DMS153 (cell line): ENCODE measurements at places on chromosomes 5 and 9.

DNA sequence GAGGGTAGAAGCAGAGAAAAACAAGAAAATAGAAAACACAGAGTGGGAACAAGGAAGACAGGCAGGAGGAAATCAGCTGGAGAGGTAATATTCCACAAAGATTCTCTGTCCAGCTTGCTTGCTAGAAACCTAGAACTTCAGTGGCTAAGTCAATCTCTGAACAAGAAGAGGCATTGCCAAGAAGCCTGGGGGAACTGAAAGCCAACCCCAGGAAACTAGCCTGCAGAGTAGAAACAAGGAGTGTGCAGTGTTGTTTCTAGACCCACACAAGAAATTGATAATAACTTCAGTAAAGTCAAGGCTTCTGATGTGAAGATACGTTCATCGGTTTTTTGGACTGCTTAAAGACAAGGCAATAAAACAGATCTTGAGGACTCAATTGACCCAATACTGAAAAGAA lies 234.5 kb upstream of the MAP3K1 start:
- no peak for DNase-seq

GRCh38 chr5:18159331-18159730 lies 525.1 kb downstream of the TAF11L14 start:
- no peak for DNase-seq

DNA sequence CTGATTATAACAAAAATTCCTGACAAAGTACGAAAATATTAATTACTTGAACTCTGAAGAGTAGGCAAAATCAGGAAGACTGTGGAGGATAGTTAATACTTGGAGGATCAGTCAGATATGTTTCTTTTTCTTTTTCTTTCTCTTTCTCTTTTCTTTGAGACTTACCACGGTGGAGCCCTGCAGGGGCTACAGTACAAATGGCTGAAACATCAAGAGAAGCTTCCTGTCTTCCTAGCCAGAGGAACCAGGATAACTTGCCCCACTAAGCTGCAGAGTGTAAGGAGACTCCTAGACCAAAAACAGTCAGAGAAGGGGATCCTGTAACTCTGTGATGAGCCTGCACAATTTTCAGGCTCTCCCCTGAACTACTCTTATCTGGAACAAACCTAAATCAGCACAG lies 324.6 kb upstream of the TYRP1 start:
- DNase-seq = no peak

- DNase-seq = no peak
Observed at GRCh38 chr5:154966874-154967273, 26.0 kb downstream of the MRPL22 start.

DNA sequence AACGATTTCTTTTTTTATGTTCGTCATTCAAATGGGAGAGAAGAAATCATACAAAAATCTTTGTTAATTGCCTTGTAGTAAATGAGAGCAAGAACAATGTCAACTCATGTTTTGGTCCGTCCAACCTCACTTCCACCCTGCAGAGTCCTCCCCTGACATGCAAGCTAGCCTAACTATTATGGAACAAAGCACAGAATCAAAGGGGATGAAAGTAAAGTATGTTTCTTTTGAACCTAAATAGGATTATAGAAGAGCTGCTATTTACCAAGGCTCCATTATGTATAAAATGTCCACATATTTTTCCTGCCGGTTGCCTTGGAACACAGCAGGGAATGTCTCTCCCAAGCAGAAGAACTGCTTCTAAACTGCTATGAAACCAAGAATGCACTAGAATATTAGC lies 161.1 kb downstream of the MRPS30 start:
- DNase-seq = no peak

GRCh38 chr9:72271613-72272478 lies 93.2 kb downstream of the ZFAND5 start:
- DNase-seq = no peak

DNA sequence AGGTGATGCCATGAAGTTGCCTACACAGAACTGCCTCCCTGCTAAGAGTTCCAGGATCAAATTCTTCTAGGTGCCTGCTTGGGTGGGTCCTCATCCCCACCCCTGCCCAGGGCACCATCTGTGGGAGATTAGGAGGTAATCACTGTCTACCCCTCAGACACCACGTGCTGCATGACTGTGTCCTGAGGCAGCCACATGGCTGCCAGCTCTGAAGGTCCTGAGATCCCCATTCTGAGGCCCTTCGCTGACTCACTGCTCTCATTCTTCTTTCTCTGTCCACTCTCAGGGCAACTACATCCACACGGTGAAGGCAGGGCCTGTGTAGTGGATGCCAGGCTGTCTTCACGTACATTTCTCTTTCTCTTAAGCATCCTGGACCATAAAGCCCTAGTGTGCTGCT lies 222.9 kb upstream of the ANKRD55 start:
- no peak for DNase-seq

DNA sequence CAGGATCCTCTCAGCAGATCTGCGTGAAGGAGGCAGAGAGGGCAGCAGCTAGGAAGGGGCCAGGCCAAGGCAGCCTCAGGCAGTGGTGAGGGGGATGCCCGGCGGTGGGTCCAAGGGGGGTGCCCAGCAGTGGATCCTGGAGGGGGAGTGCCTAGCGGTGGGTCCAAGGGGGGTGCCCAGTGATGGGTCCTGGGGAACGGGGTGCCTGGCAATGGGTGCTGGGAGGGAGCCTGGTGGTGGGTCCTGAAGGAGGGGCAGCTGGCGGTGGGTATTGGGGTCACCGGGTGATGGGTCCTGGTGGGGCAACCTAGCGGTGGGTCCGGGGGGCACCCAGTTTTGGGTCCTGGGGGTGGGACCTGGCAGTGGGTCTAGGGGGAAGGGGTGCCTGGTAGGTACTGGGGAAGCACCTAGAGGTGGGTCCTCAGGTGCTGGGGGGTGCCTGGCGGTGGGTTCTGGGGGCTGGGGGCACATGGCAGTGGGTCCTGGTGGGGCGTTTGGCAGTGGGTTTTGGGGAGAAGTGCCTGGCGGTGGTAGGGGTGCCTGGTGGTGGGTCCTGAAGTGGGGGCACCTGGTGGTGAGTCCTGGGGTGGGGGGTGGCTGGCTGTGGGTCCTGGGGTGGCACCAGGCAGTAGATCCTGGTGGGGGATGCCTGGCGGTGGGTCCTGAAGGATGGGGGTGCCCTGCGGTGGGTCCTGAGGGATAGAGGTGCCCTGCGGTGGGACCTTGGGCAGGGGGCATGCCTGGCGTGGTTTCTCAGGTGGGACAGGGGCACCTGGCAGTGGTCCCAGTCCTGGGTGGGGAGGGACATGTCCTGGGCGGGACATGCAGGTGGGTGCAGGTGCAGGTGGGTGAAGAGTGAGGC lies 1.9 kb downstream of the LRRC14B start:
- no peak for DNase-seq

GRCh38 chr9:114310471-114311450 lies 12.1 kb upstream of the ORM1 start:
- no peak for DNase-seq

- DNase-seq = no peak
Observed at GRCh38 chr9:80326105-80326504, 754.3 kb downstream of the TLE4 start.

GRCh38 chr9:121398374-121398773 lies 28.3 kb upstream of the STOM start:
- DNase-seq = no peak

- DNase-seq = no peak
Observed at GRCh38 chr5:40447438-40447837, 232.3 kb upstream of the PTGER4 start.

DNA sequence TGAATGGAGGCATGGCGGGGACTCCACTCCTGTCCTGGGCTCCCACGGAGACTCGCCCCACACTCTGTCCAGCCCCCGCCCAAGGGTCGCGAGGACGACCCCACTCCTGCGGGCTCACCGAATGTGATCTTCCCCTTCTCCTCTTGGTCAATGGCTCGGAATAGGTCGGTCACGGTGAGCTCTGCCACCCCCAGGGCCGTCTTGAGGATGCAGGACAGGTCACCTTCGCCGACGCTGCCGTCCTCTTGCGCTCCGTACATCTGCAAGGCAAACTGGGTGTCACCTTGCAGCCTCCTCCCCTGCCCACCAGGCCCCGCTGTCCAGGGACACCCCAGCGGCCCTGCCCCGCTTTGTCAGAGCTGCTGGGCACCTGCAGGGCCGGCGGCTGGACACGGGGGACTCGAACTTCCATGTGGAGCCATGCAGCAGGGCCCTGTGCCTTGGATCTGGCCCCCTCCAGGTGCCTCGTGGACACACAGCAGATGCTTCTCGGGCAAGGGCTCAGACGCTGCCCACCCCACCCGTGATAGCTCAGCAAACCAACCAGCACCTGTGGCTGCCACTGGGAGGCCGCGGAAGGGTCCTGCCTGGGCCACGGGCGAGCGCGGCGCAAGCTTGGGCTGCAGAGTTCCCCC lies 21.5 kb upstream of the SLC6A3 start:
- no peak for DNase-seq

DNA sequence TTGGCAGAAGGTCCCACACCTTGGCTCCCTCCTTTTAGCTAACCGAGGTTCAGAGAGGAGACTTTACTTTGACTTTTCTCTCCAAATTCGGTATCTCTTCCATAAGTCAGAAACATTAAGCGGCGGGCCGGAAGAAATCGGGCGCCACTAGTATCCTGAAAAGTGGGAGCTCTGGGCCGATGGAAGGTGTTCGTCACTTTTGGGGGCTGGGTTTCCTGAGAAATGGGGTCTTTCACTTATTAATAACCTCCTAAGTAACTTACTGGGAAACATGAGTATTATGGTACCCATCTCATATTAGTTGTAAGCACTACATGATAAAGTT lies 716 bp downstream of the STX17 start:
- DNase-seq = no peak

DNA sequence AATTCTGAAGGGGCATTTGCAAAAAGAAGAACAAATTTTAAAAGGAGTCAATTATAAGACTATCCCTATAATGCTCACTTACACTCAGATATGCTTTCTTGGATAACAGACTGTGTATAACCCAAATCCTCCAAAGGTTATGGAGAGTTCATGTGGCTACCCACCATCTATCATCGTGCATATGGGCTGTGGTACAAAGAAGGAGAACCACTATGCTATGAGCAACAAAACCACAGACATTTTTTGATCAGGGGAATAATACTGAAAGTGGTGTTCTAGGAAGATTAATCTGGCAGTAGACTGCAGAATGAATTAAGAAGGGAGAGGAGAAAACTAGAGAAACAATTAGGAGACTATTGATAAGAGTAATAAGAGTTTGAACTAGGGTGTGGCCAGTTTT lies 16.8 kb downstream of the NR3C1 start:
- no peak for DNase-seq

GRCh38 chr9:128921881-128922763 lies 1.3 kb downstream of the PHYHD1 start:
- DNase-seq = no peak

DNA sequence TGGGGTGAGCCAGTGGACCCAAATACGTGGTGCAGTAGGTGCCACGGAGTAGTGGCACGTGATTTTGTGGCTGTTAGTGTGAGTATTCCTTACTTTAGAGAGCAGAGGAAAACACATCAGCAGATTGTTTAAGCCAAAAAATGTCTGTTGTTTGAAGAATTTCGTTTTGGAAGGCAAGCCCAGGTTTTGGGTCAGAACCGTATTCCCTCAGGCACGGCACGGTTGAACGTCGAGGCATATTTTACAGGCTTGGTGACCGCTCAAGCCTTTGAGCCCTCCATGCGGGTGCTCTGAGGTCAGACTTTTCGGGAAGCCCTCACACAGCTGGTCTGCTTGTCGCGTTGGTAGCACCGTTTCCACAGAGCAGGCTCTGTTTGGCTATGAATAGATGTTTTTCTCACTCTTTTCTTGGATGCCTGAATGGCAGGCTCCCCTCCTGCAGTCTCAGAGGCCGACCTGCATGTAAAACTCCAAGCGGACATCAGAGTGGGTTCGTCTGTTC lies 27.2 kb downstream of the NEK6 start:
- no peak for DNase-seq

DNA sequence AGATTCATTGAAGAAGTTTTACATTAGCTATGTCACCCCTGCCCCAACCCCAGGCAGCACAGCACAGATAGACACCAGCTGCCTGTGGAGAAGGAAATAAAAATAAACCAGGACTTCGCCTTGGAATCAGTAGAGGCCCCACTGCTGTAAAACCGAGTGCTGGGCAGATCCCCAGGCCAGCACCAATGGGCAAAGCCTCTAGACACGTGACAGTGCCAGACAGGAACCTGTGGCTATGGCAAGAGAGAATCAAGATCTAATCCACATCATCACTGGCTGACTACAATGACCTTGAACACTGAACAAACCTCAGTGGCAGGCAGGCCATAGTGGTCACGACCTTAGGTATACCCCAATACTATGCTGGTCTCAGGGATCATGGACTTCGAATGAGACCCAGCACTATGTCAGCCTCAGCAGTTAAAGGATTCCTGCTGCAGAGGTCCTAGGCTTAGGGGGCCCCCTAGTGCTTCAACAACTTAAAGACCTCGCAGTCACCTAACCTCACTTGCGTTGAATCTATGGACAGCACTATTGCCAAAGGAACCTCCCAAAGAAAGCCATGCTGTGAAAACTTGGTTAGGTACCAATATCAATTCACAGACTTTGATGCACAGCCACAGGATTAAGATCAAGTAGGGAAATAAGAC lies 2118.6 kb upstream of the C9orf72 start:
- no peak for DNase-seq

DNA sequence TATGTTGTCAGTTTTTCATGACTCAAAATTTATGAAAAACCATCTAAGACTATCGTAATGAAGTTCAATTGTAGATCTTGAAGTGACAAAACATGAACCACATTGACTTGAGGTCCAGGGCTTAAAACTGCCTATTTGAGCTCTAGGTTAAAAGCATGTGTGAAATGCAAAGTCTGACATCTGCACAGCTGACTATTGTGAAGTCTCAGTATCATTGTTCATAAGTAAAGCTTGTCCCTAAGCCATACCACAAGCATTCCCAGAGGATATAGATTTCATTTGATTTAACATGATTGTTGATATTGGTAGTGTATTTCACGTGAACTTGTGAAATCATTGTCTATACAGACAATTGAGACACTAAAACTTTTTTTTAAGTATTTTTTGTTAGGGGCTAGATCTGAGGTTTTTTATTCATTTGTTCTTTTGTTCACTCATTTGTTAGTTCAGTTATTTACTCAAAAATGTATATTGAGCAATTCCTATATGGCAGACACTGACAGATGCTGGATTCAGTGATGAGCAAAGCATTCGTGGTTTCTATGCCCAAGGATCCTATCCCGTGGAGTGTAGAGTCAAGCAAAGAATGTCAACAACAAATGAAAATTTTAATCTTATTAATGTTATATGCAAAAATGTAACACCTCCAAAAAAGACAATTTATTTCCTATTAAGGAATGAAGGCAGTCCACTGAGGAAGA lies 485.2 kb downstream of the RAB3C start:
- DNase-seq = no peak

DNA sequence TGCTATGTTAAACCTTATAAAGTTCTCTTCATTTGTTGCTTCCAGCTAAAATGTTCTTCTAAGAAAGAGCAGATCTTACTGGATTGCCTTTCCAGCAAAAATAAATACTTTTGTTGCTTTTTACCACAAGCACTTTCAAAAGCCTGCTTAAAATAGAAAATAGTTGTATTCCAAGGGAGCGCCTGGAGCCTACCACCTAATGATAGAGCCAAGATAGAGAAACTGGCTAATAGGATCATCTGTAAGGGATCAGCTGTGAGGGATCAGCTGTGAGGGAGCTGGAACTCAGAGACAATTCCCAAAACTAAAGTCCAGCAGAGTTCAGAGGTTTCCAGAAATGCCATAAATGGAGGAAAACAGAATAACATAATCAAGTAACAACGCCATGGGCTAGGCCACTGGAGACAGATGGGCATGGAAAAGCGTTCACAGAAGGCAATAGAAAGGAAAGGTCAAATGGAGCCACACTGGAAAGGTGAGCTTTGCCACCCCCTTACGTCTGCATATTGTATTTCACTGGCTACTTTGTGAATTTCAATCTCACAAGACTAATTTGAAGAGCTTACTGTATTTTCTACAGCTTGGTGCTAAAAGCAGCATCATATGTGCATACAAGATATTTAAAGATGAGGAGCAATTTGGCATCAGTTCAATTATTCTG lies 140.6 kb upstream of the TLE4 start:
- no peak for DNase-seq
